ENCODE measurements at places on chromosomes 11 and 22. TPM values are rescaled to one million over a fixed set of nuclear protein-coding genes. Genes with fewer than 3 reads are reported as not detected.

Gene SIK2
- polyA plus RNA-seq: 19.6 TPM

Gene GDPD4
- 0.44 TPM for polyA plus RNA-seq

Gene KCNJ1
- 0.50 TPM for polyA plus RNA-seq

Gene GPR83
- 3.6 TPM for polyA plus RNA-seq

Gene GLYAT
- polyA plus RNA-seq: 0.59 TPM
